Neuronal stem cell (in vitro differentiated cells): ENCODE measurements at places on chromosomes 7 and 10.

DNA sequence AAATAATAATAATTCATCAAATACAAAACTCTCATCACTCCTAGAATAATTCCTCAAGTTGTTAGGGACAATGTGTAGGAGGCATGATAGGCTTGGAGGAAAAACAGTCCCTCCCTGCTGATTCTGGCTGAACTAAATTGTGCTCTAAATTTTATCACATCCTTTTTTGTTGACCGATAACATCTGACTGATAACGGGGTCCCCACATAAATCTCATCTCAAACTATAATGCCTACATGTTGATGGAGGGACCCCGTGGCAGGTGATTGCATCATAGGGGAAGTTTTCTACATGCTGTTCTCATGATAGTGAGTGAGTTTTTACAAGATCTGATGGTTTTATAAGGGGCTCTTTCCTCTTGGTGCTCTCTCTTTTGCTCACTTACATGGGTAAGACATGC, 1043.5 kb upstream of the SORCS1 start:
- no peak for DNase-seq

DNA sequence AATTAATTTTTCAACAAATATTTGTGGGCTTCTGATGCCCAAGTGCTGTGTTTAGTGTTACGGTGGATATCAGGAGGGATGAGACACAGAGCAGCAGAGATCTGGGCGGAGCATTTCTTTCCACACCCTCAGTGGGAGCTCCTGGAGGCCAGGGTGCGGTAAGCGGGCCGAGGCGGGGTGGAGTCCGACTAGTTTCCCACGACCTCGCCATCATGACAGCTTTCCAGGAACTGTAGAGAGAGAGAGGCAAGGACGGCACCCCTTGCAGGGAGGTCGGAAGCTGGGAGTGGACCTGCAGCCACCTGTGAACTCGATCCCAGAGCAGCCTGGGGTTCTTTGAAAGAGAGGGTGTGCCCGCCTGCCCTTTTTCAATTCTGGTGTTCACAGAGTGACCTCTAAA, 128.2 kb downstream of the ACTR3B start:
- DNase-seq = no peak

GRCh38 chr7:44961844-44962482, 16.9 kb downstream of the MYO1G start:
- DNase-seq = no peak

- DNase-seq = no peak
Observed at GRCh38 chr10:33612551-33612950, 278.1 kb upstream of the NRP1 start.

DNA sequence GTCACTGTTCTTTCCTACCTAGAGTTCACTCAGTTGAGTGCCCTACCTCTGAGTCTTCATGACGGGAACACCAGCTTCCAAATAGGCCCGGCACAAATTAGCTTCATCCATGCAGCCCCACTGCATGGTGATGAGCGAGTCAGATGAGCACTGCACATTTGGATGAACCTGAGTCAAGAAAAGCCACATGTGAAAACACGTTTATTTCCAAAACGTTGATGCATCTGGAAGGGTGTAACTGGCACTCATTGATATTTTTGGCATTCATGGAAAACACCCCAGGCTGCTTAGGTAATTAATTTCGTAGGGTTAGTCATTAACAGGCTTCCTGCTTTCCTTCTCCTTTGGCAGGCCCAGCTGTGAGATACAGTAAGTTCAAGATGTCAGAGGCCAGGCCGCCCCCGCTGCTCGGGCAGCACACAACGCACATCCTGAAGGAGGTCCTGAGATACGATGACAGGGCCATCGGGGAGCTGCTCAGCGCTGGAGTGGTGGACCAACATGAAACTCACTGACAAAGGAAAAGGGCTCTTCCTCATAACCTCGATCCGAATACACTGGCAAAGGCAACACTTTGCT, 725.2 kb downstream of the SUGCT start:
- no peak for DNase-seq

GRCh38 chr7:6658618-6659345, 21.7 kb downstream of the ZNF316 start:
- DNase-seq = no peak

DNA sequence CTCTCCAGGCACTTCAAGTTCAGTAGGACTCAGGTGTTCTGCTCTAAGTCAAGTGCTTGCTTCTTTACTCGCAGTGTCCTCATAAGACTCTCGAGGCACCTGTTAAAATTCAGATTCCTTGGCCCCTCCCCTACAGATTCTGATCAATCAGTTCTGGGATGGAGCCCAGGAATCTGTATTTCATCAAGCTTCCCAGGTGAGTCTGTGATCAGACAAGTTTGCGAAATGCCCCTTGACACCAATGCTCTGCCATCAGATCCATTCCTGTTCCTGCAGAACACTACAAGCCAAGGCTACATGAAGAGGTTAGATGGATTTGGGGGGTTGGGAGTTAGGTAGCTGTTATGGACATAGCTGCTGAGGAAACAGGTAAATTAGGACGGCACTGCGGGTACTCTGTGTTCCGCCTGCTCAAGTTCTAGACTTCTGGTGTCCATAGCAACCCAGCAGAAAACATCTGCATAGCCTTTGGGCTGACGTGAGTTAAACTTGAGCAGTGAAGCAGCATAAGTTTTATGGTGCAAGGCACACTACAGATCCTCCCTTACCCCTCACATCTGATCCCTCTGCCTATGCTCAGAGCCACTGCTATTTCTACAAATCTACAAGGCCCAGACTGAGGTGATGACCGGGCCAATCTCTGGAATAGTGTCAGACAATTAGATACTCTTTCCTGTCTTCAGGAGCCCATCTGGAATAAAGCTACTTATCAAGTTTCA, 6.8 kb upstream of the NCOA4 start:
- no peak for DNase-seq

GRCh38 chr7:1727079-1727478, 57.0 kb downstream of the ELFN1 start:
- DNase-seq = no peak

- no peak for DNase-seq
Observed at GRCh38 chr7:40909346-40909980, 774.7 kb downstream of the SUGCT start.

DNA sequence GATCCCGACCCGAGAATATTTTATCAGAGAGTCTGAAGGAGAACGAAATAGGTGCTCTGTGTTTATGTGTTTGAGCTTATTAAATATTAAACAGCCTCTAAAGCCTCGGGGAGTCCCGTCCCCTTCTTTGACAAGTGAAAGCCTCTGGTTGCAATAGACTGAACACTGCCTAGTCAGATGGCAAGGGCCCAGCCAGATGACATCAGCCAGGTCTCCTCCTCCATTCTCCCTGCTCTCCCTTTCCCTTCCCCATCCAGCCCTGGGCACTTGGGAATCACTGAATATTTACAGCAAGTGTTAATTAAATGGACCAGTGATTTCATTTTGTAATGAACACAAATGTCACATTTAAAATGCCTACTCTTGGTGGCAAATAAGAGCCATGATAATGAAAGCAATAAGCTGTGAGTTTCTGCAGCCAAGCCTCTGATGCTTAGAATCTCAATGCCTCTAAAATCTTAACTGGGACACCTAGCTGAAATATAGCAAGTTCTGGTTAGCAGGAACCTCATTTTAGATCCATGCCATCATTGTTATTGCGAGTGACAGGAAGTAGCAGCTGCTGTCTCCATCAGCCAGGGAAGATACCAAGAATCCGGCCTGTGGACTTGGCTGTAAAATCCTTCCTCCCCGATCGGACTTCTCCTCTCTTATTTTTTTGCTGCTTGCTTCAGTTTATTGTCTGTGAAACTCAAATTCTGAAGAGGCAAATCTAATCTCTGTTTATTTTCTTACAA, 202.1 kb downstream of the PRPF18 start:
- no peak for DNase-seq

DNA sequence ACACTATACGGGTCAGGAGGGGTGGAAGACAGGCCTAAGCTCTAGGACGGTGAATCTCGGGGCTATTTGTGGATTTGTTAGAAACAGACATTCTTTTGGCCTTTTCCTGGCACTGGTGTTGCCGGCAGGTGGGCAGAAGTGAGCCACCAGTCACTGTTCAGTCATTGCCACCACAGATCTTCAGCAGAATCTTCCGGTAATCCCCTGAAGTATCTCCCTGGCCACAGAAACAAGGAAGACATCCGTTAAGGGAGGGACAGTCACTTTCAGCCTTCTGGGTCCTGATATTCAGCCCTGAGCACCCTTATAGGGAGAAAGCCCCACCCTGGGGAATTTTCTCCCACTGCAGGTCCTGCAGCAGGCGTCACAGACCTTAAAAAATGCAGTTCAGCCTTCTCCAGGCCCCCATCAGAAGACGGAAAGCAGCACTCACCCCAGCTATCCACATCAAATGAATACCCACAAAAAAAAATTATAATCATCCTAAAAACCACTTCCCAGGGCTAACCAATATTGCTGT, 23.2 kb downstream of the PLAC9 start:
- no peak for DNase-seq

DNA sequence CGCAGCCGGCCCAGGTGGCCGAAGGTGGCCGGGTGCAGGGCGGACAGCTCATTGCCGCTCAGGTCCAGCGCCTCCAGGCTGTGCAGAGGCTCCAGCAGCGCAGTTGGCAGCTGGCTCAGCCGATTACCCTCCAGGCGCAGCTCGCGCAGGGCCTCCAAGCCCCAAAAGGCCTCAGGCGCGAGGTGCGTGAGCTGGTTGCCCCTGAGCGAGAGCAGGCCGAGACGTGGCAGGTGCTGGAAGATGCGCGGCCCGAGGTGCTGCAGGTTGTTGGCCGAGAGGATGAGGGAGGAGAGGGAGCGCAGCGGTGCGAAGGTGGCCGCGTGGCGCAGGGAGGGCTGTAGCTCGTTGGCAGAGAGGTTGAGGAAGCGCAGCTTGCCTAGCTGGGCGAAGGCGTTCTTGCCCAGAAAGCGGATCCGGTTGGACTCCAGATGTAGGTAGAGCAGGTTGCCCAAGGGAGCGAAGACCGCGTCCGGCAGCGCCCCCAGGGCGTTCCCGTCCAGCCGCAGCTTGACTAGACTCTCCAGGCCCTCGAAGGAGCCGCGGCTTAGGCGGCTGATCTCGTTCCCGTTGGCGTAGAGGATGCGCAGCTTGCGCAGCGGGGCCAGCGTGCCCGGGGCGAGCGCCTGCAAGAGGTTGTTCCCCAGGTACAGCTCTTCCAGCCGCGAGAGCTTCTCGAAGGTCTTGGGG, 923 bp downstream of the TRIL start:
- DNase-seq = peak; percentile 40

DNA sequence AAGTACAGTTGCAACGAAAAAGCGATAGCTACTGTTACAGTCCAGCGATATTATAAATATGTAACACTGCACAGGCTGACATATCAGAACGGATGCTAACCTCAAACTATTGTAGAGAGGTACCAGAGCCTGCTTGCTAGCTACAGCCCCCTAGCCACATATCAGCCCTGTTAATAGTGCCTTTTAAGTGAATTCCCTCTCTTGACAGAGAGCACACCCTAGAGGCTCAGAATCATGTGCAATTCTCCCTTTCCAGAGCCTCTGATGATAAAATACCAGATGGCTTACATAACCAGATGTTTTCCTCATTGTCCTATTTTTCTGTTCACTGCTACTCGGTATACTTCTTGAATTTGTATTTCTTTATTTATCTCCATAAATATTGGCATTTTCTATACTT, 960.7 kb upstream of the CELF2 start:
- DNase-seq = no peak

DNA sequence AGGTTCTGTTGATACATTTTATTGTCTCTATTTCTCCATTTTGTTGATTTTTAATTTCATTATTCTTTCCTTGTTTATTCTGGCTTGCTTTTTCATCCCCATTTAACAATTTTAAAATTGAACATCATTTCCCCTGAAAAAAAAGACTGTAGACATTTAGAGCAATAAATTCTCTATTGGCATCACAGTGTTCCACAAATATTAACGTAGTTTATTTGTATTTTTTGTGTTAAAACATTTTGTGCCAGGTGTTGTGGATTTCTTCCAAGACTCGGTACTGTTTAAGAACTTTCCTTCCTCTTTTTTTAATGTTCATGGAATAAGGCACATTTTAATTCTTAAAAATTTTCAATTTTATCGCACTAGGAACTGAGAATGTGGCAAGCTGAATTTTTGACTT, 156.1 kb upstream of the NPY start:
- DNase-seq = no peak

DNA sequence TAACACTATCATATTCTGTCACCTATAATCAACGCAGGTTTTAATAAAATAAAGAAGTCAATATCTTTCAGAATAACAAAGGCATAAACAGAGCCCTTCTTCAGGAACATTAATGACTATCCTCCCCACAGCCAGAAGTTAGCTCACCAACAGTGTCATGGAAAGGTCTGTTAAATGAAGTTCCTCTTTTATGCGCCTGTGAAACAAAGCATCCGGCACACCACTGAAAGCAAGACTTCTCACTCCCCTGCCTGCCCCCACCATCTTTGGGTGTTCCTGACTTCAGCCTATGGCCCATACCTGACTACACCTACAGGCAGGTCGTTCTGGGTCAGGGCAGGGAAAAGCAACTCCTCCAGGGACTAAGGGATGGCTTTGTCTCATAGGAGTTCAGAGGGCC, 205.4 kb downstream of the FANK1 start:
- no peak for DNase-seq

DNA sequence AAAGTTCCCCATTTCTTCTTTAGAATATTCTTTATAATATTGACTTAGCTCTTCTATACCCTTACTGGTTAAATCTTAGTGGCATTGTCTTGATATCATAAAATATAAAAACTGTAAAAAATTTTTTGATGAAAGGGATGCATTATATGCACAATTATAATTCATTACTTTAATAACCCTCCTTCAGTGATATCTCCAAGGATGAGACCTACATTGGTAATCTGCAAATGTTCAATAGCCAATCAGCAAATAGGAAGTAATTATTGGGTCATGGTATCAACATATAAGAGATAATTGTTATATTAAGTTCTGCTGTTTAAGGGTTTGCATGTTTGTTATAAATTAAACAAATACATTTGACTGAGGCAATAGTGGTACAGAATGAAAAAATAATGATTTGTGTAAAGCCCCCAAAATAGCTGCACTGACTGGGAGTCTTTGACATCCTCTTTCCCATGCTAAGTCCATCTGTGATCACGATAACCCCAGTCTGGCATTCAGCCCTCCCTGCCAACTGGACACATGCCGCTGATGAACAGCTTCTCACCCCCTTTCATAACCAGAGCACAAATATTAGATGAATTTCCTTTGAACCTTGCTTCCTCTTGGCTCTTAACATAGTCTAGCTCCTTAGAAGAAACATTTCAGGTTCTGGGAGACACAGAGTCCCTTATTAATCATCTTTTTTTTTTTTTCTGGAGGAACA, 169.5 kb downstream of the CPED1 start:
- DNase-seq = no peak

GRCh38 chr7:157001920-157002818, 8.3 kb downstream of the MNX1 start:
- no peak for DNase-seq

GRCh38 chr10:88110355-88110754, 246.9 kb downstream of the PTEN start:
- DNase-seq = no peak
